NCI-H1417 (cell line): ENCODE measurements at places on chromosomes 11 and 22.
A peak's percentile ranks its signal among the peaks of the same experiment; 100 is the strongest.

DNA sequence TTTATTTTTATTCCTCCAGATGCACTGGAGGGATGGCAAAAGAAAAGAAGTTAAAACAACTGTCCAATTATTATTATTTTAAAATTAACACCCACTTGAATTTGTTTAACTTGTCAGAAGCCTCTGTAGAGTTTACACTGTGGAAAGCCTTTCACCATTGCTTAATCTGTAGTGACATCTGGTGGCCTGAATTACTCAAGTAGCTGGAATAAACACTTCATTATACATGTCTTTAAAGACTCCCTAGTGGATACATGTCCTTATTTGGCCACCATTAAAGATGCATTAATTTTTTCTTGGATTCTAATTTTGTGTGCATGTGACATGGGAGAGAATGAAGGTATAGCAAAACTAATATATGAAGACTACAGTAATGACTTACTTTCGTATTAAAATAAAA lies 1496.5 kb downstream of the FAM181B start:
- DNase-seq: peak; percentile 67

DNA sequence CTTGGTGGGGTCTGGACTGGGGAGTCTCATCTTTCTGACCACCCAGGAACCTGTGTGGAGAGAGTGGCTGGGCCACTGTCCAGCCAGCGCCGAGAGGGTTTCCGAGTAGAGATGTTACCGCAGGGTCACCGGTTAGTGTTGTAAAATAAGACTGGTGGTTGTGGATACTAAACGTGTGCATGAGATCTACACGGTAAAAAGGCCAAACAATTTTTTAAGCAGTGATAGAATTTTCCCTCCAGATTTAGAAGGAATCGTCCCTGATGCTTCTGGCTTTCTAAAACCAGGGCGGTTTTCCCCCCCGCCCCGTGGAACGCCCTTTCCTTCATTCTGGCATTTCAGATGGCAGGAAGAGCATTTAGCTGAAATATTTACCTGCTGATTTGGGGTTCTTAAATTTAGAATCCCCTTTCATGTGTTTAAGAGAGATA lies 72.6 kb upstream of the PPARA start:
- no peak for DNase-seq

- no peak for DNase-seq
Measured at GRCh38 chr11:62071408-62071807, 52.4 kb upstream of the INCENP start.

- DNase-seq: no peak
Measured at GRCh38 chr22:40791241-40791640, 27.9 kb downstream of the SLC25A17 start.

DNA sequence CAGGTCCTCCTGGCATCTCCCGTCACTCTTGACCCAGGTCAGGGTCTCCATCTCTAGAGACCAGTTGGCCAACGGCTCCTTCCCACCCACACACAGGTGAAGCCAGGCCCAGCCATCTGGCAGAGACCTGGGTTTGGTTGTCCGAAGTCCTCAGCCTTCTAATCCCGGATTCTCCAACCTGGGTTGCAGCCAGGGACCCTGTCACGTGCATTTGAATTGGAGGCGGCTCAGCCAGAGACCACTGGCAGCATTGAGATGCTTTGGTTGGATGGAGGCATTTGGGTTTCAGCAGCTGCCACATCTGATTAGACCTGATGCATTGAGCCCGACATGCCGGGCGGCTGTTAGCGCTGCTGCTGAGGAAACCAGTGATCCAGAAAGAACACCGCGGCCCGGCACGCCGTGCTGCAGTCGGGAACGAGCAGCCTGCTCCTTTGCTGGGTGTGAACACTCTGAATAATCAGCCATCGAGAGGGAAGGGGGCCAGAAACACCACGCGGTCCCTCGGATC lies 163.2 kb downstream of the BRD1 start:
- no peak for DNase-seq

DNA sequence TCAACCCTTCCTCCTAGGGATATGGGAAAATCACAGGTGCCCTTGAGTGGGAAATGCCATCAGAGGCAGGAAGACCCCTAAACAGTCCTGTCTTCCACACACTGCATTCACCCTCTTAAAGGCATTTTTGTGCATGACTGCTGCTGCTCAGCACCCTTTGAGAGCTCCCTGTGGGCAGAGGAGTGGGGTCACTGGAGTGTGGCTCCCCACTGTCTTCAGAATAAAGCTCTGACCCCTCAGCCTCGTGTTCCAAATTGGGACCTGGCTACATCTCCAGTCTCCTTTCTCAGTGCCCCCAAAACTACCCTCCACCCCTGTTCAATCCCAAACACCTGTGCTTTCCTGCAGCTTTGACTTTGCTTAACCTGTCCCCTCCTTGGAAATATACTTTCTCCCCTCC lies 46.6 kb downstream of the CHRDL2 start:
- DNase-seq: no peak

DNA sequence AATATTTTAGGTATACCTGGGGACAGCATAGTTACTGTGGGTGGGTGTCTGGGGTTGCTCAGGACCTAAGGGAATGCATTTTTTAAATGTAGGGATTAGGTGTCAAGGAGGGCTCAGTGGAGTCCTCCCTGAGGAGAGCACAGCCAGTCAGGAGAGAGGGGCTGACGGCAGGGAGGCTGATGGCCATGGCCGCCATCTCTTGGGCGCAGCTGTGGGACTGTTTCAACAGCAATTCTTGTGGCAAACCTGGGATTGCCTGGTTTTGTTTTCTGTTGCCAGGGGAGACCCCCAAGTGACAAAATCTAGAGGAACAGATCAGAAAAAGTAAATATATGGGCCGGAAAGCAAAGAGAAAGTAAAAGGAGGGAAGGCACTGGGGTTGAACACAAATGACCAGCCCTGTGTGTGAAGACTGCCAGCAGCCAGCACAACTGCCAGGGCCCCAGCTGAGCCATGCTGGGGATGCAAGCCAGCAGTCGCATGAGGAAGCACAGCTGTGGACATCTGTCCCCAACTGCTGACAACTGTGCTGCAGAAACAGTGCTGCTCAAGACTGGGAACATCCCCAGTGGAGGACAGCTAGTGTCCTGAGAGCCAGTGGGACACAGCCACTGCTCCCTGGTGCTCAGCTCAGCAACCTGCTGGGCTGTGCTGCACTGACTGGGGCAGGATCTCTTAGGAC lies 10.5 kb downstream of the MIF start:
- DNase-seq: no peak

DNA sequence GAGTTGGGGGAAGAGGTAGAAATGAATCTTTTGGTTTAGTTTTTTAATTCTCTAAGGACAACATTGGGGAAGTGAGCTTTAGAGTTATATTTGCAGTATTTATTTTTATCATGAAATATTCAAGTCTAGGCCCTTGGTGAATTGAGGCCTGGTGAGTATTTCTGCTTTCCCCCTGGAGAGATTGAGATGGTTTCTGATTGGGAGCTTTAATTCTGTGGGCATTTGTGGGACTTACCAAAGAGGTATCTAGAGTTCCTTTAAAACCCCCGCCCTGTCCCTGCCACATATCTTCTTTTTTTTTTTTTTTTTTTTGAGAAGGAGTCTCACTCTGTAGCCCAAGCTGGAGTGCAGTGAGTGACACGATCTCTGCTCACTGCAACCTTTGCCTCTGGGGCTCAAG lies 9.6 kb downstream of the ACO2 start:
- DNase-seq: no peak

- DNase-seq: no peak
Measured at GRCh38 chr11:66933531-66933930, 24.7 kb downstream of the PC start.

DNA sequence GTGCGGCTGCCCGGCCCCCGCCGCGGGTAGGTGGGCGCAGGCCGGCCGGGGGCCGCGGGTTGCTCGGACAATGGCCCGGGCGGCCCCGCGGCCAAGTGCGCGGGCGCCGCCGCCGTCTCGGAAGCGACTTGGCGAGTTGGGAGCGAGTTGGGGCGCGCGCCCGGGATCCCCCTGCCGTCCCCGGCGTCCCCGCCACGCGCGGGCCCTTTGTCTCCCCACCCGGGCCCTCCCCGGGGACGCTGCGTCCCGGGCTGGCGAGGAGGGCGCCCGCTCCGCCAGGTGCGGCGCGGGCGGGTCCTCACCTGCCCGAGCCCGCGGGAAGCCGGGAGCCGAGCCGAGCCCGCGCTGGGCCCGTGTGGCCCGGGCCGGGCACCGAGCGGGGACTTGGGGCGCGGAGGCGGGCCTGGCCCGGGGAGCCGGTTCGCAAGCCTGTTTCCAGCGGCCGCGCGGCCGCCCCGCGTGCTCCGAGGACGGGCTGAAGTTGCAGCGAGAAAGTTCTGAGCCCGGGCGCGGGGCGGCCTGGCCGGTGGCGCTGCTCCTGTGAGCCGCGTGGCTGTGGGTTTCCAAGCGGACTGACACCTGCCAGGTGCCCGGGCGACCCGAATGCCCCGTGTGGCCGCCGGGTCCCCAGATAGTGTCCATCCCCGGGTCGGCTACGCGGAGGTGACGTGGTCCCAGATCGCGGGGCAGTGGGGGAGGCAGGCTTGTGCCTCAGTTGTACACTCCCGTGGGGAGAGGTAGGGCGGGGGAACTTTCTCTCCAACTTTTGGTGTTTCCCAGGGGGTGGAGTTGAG lies 586 bp downstream of the LRP5 start:
- peak; percentile 72 for DNase-seq

GRCh38 chr11:90294091-90294490 lies 71.2 kb upstream of the CHORDC1 start:
- DNase-seq: no peak

- no peak for DNase-seq
Measured at GRCh38 chr22:37824674-37825641, 1.8 kb downstream of the GALR3 start.

- no peak for DNase-seq
Measured at GRCh38 chr11:77027275-77027674, 6.9 kb upstream of the B3GNT6 start.

DNA sequence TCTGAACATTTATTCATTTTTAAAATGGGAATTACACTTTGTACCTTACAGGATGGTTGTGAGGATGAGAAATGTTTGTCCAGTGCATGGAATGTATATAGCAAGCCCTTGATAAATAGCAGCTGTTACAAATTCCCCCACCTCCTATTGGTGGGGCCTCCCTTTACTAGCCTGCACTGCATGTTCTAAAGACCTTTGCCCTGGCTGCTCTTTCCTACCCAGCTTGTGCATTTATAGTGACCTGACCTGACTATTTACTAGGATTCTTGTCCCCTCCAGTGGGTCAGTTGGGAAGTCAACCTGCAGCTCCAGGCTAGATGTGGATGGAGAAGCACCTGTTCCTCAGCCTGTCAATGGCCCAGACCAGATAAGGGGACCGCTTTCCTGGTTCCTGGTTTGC lies 180.3 kb downstream of the HIPK3 start:
- DNase-seq: no peak

DNA sequence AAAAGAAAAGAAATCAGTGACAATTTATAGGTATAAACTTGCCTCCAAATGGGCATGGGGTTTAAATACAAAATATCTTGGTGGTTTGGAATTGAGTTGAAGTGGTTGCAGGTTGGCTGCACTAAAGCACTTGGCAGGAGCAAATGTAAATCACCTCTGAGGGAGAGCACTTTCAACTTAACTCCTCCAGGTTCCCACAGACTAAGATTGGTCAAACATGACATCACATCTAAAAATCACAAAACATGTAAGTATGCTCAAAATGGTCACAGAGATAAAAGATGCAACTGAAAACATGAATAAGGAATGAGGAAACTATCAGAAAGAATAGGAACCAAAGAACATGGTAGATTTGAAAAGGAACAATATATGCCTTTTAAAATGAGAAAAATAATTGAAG lies 12.3 kb upstream of the SHANK3 start:
- no peak for DNase-seq

DNA sequence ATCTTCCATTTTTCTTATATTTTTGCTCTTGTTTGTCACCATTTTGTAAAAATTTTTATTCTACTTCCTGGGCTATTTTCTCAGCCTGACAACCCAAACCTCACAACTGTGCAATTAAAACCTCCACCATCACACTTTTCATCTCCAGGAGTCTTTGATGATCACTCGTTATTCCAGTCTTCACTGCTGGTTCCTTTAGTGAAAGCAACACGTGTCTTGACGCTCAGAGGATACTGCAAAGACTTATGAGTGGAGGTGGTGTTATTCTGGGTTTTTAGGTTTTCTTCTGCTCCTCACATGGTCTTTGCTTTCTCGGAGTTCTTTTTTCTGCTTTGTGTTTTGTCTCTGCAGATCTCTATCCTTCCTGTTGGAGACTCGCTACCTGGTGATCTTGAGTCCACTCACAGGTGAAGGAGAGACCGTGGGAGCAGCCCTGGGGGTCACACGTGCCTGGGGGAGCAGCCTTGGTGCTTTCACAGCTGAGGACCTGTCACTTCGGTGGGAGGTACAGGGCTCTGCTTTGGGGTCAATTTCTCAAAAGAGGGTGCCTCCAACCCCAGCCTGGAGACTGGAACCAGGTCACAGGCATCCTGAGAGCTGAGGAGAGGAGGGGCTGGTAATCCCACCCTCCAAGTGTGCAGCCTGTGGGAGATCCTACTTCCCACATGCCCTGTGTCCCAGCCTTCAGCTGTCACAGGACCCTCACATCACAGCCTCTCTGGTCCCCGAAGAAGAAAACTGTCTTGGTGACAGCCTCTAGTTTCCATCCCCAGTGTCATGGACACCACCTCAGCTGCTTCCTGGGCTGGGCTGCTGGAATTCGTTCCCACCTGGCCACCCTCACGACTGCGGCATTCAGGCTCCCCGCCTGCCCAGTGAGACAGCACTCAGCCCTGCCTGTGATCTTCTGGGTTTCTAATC lies 11.0 kb downstream of the SULT4A1 start:
- DNase-seq: no peak

DNA sequence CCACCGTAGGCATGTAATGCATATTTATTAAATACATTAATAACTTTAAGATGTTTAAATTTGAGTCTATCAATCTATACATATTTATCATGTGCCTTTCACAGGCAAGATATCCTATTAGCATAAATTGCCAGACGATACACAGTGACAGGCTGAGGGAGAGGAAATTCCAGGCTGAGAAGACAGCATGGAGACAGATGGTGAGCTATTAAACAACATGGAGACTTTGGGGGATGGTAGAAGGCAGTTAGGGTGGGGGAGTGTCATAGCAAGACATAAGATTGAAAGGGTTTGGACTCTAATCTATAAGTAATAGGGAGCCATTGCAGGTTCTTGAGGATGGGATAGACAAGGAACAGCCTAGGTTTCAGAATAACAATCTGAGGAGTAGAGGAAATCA lies 138.5 kb downstream of the NXPE2 start:
- DNase-seq: no peak

- no peak for DNase-seq
Measured at GRCh38 chr11:68158580-68158979, 37.4 kb upstream of the CHKA start.

DNA sequence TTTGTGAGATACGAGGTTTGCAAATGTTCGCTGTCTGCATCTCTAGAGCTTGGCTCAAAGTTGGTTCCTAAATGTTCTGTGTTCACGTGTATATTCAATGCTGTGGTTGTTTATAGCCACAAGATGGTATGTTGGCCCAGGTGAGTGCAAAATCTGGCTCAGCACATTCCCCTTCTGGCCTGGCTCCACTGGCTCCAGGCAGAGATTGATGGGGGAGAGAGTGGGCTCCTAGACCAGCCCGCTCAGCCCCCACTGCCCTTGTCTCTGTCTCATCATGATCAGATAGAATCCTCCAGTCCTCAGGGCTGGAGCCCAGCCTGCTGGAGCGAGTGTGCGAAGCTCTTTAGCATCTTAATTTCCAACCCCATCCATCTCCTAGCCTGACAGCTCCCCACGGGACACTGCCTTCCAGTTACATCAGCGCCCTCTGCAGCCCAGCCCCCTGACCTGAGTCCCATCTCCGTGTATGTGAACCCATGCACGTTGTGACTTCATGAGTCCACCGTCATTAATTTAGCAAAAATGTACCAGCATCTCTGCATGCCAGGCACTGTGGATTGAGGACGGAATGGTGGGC lies 2.0 kb downstream of the P2RX3 start:
- DNase-seq: peak; percentile 2
